ENCODE measurements at places on chromosomes 2 and 18.

DNA sequence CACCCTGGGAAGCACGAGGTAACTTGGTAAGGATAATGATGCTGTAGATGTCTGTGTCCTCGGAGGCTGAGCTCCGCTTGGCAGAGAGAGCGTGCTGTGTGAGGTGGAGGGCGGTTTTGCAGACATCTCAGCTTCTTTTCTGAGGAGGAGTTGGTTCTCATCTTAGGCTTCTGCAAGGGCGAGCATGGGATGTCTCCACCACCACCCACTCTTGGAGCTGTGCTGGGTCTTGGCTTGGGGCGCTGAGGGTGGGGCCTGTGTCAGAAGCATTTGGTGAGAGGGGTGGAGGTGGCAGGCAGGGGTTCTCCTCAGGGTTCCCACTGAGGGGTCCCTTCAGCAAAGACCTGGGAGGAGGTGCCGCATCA lies 9.2 kb downstream of the OXER1 start:
- DNase-seq, result no peak

DNA sequence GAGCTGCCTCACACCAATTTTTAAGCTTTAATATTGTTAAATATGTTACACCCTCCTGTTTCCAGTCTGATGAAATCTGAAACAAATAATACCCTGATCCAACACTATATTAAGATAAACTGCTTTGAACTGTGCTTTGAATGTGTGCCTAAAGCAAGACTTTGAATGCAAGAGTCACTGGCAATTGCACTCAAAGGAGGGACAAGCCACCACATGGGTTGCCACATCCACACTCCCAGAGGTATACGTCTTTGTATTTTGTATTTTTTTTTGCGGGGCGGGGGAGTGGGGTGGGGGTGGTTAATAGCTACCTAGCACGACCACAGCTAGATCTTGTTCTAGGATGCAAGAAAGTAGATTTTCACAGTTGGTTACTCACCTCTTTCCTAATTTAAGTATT lies 1.8 kb upstream of the ZEB2 start:
- DNase-seq, result no peak

DNA sequence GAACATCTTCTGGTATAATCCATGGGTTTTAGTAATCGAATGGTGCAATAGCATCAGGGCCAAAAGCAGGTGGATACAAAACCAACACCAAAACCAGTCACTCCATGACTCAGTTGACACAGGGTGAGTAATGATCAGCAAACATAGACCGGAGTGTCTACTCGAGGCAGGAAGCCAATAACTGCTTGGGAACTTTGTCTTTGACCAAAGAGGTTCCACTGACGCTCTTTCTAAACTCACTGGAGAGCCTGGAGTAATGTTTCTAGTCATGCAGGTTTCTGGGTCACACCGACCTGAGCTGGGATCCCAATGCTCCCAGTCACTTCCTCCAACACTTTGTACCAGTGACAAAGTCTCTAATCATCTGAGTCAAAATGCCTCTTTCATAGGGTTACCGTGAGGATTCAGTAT lies 30.9 kb downstream of the MREG start:
- peak; percentile 37 for DNase-seq

DNA sequence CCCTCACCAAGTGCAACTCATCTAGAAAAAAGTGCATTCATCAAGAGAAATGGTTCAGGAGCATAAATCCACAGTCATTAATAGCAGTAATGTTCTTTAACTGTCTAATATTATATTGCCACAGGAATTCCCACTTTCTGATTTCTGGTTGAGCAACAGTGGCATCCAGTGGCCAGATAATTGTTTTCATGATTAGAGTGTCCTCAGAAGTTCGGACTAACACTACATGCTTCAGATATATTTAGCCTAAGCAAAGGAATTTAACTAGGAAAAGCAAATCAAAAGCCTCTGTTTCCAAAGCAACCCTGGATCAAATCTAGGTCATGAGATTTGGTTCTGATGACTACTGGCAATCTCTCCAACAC lies 9.8 kb upstream of the ERBB4 start:
- no peak for DNase-seq

DNA sequence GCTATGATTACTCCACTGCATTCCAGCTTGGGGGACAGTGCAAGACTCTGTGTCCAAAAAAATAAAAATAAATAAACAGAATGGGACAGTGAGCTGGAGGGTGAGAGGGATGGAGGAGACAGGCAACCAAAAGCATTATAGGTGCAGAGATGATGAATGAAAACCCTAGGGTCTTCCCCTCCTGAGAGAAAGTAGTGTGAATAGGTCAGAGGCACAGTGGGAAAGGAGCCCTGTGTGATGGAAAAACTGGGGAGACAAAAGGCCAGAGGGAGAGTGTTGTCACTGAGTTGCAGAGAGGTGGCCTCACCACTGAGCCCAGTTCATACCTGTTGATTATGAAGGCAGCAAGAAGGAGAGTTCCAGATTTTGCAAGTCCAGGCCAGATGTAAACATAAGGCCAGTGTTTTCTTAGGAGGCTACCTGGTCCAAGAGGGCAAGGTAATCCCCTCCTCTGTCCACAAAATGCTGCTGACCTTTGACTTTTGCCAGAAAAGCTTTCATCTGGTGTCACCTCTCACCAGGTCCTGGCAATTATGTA lies 17.6 kb upstream of the AGFG1 start:
- peak; percentile 24 for DNase-seq

- no peak for DNase-seq
These were observed 66.3 kb upstream of the RPE start for GRCh38 chr2:209936106-209936666.

- DNase-seq, result no peak
These were observed 23.0 kb downstream of the BIN1 start for GRCh38 chr2:127083819-127084503.

- no peak for DNase-seq
These were observed 175.7 kb upstream of the TANK start for GRCh38 chr2:160984426-160985077.

DNA sequence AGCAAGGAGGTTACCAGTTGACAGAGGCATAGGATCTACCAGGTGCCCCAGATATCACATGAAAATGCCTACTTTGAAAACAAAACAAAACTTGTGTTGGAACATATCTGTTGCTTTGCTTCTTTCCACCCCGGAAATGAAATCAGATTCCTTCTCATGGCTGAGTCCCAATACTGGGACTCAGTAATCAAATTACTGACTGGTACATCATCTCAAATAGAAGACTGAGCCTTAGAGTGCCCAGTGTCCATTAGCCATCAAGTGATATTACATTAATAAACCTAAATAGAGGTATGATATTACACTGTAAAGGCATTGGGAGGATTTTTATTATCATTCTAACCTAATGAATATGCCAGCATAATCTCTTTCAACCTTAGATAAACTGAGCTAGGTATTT lies 48.6 kb upstream of the MSTN start:
- no peak for DNase-seq

DNA sequence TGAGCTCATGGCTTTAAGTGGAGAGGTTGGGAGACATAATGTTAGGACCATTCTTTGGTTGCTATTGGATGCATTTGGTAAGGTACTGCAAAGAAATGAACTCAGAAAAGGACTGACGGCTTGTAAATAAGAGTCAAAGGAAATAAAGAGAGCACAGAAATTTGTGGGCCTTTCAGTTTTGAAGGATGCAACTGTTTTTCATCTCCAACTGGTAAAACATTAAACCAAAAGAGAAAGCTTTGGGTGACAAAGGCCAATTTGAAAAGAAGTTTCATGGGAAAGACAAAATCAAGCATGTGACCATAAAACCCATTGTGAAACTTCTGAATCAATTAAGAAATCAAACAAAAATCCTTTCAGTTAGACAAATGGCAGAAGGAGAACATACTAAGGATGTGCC lies 77.8 kb upstream of the SPOPL start:
- no peak for DNase-seq

- no peak for DNase-seq
These were observed 60.8 kb downstream of the ST6GAL2 start for GRCh38 chr2:106825161-106825560.

- DNase-seq, result no peak
These were observed 119.7 kb upstream of the ETAA1 start for GRCh38 chr2:67277450-67277849.

DNA sequence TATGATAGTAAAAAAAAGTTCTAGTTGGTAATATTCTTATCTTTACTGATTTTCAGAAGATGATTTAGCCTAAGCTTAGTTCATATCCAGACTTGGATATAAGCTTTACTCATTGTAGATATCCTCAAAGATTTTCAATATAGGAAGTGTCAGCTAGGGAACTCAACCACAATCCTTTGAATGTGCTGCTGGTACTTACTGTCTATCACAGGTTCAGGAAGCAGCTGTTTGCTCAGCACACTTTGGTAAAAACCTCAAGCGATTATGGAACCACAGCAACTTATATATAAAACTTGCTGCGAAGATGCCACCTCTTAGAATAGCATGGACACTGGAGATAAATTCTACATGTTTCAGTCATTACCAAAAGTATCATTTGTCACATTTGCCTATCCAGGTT lies 60.1 kb upstream of the TNFRSF11A start:
- no peak for DNase-seq

- DNase-seq, result no peak
These were observed 80.2 kb upstream of the NFU1 start for GRCh38 chr2:69517410-69517809.

DNA sequence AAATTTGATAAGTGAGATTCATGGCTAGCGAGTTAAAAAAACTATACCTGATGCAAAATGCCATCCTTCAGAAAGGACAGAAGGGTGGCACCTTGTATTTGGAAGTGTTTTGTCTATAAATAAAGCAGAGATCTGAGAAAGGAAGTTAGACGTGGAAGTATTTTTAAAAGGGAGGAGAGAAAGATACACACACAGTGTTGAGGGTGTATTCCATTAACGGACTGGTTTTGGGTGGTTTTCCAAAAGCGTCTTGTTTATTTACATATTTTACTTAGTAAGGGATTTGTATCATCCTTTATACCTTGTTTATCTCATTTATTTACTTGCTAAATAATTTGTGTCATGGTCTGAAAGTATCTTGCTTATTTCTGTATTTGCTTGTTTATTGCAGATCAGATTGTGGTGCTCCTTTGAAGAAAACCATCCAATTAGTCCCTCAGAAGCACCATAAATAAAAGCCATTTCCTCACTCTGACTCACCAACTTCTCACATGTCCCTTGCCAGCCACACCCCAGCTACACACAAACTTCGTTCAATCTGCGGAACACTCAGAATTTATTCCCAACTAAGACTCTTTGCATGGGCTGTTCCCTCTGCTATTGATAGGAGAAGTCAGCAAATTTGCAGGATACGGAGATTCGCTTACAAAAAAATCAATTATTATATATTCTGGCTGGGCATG lies 90.8 kb downstream of the FAM124B start:
- DNase-seq, result no peak

DNA sequence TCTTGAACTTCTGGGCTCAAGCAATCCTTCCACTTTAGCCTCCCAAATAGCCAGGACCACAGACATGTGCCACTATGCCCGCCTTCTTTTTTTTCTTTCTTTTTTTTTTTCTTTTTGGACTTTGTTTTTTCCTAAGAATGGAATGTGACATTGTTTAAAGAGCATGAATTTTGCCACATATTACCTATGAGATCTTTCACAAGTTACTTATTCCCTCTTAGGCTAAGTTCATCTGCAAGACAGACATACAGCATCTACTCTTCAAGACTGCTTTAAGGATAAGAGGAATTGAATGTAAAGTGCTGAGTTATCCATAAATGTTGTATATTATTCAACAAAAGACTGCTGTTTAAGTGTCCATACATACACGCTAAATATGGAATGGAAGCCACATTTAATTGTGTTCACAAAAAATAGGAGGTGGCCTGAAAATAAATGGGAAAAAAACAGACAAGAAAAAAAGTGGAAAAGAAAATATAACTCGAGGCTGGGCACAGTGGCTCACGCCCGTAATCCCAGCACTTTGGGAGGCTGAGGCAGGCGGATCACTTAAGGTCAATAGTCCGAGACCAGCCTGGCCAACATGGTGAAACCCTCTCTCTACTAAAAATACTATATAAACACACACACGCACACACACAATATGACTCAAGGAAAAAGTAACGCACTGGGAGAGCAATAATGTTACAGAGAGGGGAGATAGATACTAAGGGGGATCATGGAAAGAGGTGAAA lies 3.2 kb upstream of the PPM1G start:
- no peak for DNase-seq

GRCh38 chr18:47342566-47342965 lies 91.1 kb upstream of the SKOR2 start:
- no peak for DNase-seq

GRCh38 chr2:16251511-16252225 lies 311.3 kb downstream of the MYCN start:
- no peak for DNase-seq

GRCh38 chr2:43127208-43127940 lies 99.0 kb downstream of the ZFP36L2 start:
- peak; percentile 92 for DNase-seq

DNA sequence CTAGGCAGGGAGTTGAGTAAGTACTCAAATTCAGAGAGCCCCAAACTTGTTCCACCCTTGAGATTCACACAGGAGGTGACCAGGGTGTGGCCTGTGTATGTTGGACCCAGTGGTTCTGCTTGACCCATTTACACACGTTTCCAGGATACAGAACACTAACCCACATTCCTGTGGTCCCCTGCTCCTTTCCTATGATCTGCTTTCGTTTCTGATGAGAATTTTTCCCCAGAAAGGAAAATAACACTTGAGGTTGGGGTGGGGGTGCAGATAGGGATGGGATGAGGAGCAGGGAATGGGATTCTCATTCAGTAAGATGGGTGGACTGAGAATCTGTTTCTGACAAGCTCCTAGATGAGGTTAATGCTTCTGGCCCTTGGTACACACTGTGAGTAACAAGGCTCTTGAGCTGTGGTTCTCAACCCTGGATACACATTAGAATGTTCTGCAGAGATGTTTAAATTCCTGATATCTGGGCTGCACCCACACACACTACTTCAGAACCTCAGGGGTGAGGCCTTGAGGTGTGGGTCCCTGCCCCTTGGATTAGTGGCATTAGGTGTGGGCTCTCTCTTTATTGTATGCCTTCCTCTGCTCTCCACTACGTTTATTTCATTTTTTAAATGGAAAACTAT lies 58.4 kb downstream of the TPGS2 start:
- no peak for DNase-seq

- DNase-seq, result peak; percentile 41
These were observed 179.5 kb downstream of the EIPR1 start for GRCh38 chr2:3198119-3198518.
